Kidney epithelial cell (primary cell): ENCODE measurements at places on chromosomes 6 and 20.

- DNase-seq, result no peak
Observed at GRCh38 chr6:119110601-119111548, 32.4 kb upstream of the FAM184A start.

DNA sequence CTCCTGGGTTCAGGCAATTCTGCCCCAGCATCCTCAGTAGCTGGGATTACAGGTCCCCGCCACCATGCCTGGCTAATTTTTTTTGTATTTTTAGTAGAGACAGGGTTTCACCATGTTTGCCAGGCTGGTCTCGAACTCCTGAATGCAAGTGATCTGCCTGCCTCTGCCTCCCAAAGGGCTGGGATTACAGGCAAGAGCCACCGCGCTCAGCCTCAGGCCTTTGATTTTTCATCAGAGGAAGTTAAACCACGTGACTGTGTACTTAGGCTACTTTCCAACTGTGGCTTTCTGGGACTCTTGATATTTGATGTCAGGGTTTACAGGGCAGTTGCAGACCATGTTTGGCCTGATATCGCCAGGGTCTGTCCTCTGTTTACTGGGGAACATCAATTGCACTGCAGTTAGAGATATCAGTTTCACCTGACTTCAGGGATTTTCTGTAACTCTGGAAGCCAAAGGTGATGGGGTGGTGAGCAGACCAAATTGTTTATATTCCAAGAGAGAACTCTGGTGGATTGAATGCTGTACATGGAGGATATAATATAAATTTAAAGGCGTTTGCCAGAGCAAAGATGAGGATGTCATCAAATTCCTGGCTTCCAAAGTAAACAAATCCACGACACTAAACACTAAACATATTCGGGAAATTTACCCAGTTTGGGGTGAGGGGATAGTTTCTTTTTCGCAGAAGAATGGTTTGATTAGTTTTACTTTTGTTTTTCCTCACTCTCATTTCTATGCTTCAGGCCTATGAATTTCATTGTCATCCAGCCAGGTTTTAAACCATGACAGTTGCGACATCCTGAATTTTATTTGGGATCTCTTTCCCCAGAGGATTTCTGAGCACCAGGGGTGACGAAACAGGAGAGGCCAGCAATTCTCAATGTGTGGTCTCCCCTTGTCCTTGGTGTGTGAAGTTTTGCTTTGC, 4.2 kb downstream of the PSMF1 start:
- DNase-seq, result no peak

GRCh38 chr6:29653452-29654038, 3.3 kb upstream of the MOG start:
- no peak for DNase-seq

DNA sequence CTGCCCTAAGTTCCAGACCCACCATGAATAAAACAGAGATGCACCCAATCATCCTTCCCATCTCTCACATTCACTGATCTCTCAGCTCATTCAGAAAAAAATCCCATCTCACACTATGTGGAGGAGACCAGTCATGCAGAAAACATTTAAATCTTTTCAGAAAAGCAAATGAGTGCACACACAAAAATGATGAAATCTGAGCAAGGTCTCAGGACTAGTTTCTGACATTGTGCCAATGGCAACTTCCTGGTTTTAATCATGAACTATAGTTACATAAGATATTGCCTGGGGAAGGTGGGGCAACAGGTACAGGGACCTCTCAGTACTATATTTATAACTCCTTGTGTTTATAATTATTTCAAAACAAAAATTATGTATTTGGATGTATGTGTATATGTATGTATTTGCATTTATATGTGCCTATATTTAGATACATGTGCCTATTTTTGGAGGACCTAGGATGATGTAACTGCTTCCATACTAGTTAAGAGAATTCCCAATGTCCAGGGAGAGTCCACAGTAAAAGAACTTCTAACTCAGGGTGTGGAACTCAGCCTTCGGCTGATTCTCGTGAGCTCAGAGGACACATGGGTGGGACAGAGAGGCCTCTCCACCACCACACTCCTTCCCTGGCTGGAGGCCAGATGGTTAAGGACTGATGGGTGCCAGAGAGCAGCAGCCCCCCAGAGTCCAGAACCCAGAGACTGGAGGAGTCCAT, 71.7 kb upstream of the MAP3K4 start:
- peak; percentile 35 for DNase-seq

DNA sequence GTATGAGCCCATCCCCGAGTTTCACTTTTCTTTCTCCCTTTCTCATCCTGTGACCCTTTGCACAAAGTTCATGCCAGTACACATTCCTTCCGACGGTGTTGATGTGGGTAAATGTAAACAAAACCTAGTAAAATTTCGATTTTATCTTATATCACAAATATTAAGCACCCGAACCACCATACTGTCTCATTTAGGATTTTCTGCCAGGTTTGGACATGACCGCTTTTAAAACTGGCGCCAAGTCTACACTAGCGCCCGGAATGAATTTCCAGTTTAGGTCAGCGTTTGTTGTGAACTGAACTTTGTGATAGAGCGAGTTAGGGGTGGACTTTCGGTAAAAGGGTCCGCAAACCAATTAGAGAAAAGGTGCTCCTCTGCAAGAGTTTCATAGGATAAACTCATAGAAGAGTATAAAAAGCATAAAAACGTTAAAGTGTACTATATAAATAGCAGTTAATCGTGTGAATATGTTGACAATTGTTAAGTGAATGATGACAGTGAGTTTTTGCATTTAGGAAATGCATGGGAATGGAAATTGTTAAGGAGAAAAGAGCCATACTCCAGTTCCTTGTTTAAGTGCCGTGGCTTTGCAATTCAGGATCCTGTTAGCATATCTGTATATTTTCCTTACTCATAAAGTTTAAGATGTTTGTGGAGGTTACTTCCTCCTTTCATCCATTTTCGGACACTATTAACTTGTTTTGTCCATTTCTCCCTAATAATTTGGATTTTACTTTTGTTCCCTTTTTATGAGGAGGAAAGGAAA, 937 bp downstream of the AKAP7 start:
- no peak for DNase-seq

DNA sequence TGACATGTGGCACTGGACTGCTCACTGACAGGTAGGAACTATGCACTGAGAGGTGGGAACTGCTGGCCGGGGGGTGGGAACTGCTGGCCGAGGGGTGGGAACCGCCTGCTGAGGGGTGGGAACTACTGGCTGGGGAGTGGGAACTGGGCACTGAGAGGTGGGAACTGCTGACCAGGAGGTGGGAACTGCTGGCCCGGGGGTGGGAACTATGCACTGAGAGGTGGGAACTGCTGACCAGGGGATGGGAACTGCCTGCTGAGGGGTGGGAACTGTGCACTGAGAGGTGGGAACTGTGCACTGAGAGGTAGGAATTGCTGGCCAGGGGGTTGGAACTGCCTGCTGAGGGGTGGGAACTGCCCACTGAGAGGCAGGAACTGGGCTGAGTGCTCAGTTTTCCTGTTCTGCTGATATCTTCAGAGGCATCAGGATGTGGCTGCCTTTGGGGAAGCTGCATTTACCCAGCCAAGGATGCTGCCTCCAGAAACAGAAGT, 90.2 kb downstream of the THBS2 start:
- DNase-seq, result no peak
